SK-N-DZ (cell line): ENCODE measurements at places on chromosomes 5 and 9.

GRCh38 chr5:54415896-54416601 is 39.5 kb upstream of the HSPB3 start:
- no peak for DNase-seq

GRCh38 chr5:126806-127205 is 34.8 kb downstream of the PLEKHG4B start:
- DNase-seq = no peak

GRCh38 chr9:93329629-93330280 is 121.7 kb upstream of the FAM120A start:
- DNase-seq = no peak

GRCh38 chr9:38026021-38026809 is 42.8 kb downstream of the SHB start:
- DNase-seq = peak; percentile 40

- DNase-seq = peak; percentile 47
Measured at GRCh38 chr5:141402553-141403243, at the start of gene PCDHGA9. PCDHGA9 (plus strand) TSS chr5:141402778; CDS start chr5:141402953, 175 bp downstream.

DNA sequence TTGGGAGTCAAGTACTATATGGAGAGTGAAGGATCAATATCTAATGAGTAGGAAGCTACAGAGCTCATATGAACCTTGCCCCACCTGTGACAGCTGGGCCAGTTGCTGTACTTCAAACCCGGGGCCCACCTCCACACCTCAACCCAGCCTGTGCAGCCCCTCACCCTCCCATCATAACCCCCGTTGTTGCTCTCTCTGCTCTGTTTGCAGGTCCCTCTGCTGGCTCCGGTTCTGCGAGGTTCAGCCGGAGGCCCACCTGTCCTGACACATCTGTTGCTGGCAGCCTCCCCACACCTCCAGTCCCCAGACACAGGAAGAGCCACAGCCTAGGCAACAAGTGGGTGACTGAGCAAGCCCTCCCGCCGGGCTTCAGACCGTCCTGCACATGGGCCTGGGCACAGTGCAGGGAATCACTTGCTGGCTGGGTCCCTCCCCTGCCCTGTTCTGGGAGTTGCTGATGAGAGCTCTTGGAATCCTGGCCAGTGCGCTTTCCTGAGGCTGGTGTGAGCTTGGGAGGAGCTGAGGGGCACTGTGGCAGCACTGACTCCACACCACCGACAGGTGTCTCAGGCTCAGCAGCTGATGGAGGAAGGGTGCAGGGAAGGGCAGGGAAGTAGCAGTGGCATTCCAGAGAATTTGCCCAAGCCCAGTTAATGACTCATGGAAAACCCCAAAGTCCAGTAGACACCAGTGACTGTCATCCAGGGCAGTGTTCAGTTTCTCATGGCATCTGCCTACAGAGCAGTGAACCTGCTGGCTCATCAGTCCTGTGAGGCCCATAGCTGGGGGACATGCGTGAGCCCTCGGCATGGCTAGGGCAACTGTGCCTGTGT is 69.5 kb upstream of the GARNL3 start:
- DNase-seq = no peak

- no peak for DNase-seq
Measured at GRCh38 chr5:52983731-52984636, 5.2 kb upstream of the ITGA2 start.

DNA sequence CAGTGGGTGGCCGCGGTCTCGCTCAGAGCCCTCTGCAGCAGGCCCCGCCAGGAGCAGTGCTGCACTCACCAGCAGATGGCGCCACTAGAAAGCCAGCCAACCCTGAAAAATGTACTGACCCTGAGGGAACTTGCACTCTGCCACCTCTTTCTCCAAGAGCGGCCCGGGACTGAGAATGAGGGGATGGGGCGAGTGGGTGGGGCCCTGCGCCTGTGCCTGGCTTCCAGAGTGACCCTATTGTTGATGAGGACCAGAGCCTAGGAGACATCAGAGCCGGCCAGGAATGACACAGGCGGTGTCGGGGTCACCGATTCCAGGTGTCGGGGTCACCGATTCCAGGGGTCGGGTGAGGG is 2.9 kb upstream of the IL17B start:
- DNase-seq = peak; percentile 83

- peak; percentile 52 for DNase-seq
Measured at GRCh38 chr5:78008356-78008967, 232.3 kb upstream of the TBCA start.

GRCh38 chr5:113218906-113219517 is 215.8 kb downstream of the TSSK1B start:
- DNase-seq = no peak

GRCh38 chr9:113566016-113566711 is 102.6 kb downstream of the RGS3 start:
- DNase-seq = no peak

DNA sequence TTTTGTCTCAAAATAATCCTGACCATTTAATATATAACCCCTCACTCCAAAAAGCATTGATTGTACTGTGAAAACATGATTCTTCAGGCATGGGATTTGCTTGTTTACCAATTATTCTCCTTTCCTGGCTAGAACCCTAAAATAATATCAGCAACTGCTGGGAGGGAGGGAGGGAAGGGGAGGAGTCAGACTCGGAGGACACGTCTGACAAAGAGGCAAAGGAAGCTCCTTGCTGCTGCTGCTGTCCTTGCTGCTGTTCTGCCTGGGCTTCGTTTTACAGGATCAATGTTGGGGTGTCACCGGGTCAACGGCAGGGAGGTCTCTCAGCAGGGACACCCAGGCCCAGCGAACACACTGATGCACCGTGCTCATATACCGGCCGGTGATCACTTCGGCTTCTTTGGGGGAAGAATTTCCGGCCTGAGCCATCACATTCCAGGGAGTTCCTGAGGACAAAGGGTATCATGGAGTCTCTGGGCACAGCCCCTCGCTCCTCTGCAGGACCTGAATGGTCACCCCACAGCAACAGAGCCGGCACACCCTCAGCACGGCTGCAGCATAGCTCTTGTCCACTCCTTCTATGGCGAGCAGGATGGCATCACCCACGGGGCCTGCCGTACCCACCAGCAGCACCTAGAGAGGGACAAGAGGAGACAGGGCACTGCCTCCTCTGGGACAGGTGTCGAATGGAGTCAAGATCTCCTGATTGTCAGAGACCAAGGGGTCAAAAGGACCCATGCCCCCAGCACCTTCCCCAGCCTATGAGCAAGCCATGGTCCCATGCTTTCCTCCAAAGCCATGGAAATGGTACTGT is 27.9 kb downstream of the MED10 start:
- no peak for DNase-seq

- peak; percentile 96 for DNase-seq
Measured at GRCh38 chr9:111098093-111098492, 59.8 kb upstream of the LPAR1 start.

DNA sequence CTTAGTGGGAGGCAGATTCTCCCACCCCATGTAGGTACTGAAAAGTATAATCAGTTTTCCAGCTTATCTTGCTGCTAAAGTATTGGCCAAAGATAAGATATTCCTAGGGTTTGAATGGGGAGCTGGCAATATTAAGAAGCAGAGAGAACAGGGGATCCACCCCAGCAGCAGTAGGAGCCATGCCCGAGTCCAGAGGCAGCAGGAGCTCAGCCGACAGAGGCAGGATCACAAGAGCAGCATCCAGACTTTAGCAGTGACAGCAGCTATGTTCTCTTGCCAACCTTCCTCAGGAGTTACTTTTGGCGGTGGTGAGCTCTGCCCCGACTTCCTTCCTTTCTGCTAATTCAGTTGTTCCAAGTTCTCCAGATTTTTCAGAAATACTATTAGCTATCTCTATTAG is 224.5 kb downstream of the GADD45G start:
- no peak for DNase-seq

DNA sequence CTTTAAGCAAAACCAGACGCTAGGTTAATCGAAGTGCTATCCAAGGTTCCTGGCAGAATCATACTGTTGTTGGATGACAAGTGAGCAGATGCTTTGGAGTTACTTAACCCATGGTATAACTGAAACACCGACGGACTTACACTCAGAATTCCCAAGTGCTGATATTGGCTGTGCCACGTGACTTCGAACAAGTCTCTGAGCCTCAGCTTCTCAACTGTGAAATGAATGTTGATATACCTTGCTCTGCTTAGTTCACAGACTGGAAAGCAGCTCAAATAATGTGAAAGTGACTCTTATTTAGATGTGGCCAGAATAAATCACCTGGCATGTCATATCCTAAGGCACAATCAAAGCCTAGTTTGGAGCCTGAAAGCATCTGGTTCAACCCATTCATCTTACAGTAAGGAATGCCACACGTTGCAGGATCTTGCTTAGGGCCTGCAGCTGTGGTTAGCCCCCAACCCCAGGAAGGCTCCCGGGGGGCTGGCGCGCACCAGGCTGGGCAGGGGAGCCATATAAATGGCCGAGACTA is 759 bp downstream of the GEMIN5 start:
- DNase-seq = peak; percentile 8

DNA sequence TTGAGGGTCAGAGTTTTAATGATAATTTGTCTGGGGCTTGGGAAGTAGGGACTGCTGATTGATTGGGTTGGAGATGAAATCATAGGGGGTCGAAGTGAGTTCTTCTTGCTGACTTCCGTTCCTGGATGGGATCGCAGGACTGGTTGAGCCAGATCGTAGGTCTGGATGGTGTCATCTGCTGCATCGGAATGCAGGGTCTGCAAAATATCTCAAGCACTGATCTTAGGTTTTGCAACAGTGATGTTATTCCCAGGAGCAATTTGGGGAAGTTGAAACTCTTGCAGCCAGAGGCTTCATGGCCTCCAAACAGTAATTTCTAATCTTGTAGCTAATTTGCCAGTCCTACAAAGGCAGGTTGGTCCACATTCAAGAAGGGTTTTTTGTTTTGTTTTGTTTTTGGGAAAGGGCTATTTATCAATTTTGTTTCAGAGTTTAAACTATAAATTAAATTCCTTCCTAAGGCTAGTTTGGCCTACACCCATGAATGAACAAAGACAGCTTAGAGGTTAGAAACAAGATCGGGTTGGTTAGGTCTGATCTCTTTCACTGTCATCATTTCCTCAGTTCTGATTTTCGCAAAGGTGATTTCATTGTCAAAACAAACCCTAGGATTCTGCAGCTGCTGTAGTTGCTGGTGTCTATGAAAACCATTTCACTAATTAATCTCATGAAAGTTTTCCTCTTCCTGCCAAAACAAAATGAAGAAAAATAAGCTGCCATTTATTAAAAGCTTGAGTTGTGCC is 388.0 kb downstream of the TMEM232 start:
- no peak for DNase-seq

GRCh38 chr9:133968428-133968827 is 23.7 kb downstream of the VAV2 start:
- no peak for DNase-seq

GRCh38 chr5:133876266-133876665 is 92.2 kb downstream of the C5orf15 start:
- DNase-seq = no peak

GRCh38 chr9:3074247-3074646 is 230.4 kb upstream of the PUM3 start:
- no peak for DNase-seq

DNA sequence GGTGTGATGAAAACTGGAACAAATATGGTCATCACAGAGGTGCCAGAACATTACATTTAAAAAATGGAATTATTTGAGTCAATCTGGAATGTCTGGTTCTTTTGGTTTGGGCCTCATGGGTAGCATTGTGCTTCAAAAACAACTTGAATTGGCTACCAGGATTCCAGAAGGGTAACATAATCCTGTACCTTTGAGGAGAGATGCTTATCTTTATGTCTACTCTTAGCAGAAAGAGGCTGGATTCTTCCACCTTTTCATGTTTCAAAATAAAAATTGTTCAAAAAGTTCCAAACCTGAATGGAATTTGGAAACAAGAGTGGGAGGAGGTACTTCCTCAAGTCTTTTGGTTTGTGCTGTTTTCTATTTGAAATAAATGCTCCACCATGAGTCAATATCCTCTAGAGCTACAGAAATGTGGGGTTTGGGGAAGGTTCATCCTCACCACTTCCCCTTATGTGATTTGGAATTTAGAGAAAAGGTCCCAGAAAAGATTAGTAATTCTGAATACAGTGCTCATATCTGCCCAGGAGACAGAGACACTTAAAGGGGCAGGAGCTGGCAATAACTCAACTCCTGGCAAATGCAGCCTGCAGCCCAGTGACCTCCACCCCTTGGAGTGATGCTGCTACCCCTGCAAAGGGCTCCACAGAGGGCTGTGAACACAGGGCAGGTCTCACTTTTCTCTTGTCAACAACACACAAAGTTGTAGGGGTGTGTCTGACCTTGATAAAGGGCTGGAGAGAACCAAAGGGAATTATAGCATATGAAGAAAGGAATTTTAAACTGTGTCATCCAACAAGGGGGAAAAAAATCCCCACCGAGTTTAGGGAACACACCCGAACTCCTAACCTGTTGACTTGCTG is 272.8 kb downstream of the CWC27 start:
- no peak for DNase-seq

DNA sequence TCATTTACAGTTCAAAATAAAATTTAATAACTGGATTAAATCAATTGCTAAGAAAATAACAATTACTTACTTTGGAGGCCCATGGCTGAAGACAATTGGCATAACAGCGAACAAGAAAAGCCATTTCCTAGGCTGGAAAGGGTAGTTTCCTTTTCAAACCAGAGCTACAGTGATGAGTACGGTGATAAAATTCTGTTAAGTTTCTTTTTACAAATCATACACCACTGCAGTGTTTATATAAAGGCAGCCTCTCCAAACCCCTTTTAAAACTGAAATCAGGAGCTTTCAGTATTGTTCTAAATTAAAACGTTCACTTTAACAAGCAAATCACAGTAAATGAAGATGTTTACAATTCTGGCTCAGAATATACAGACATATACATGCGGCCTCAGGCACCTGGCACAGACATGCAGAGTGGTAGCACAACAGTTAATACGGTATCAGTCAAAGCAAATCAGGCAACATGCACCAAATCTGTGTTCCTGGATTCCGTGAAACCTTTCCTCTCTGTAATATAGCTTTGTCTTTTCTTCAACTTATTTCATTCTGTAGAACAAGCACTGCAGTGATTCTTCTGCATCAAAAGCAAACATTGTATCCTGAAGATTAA is 102.9 kb downstream of the RAPGEF6 start:
- DNase-seq = no peak

- no peak for DNase-seq
Measured at GRCh38 chr9:18826248-18826647, 206.8 kb downstream of the SAXO1 start.

DNA sequence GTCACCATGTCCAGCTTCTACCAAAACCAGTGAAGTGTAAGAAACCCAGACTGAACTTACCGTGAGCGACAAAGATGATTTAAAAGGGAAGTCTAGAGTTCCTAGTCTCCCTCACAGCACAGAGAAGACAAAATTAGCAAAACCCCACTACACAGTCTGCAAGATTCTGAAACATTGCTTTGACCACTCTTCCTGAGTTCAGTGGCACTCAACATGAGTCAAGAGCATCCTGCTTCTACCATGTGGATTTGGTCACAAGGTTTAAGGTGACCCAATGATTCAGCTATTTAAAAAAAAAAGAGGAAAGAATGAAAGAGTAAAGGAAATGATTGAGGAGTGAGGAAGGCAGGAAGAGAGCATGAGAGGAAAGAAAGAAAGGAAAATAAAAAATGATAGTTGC is 19.8 kb downstream of the IL7R start:
- no peak for DNase-seq

DNA sequence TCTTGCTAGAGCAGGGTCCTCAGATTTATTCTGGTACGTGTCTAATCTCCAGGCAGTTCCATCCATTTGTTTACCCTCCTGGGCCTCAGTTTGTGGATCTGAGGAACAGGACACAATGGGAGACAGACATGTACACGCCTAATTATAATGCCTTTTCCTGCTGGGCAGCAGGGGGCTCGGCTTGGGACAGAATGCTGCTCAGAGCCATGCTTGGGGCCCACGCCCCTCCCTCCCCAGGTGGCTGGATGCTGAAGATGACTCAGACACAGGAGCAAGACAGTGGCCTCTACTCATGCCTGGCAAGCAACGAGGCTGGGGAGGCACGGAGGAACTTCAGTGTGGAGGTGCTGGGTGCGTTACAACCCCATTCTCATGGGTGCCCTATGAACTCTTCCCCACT is 72.7 kb upstream of the ASS1 start:
- DNase-seq = no peak
